Endothelial cell of umbilical vein (primary cell): ENCODE measurements at places on chromosomes 1 and 21.

- H3K27ac ChIP-seq, result no peak overlapping the region
- H3K4me1 ChIP-seq, result peaks cover 10% of the 10 kb centered on the region
- no peaks in the 10 kb centered on the region for H3K27me3 ChIP-seq
- no peaks in the 10 kb centered on the region for H3K36me3 ChIP-seq
These were observed 8.9 kb downstream of the KCNAB2 start for GRCh38 chr1:6054596-6054995.

GRCh38 chr1:6110326-6110725 lies 64.6 kb downstream of the KCNAB2 start:
- no peaks in the 10 kb centered on the region for H3K4me1 ChIP-seq
- no peak overlapping the region for H3K4me3 ChIP-seq
- no peak overlapping the region for H3K27ac ChIP-seq

DNA sequence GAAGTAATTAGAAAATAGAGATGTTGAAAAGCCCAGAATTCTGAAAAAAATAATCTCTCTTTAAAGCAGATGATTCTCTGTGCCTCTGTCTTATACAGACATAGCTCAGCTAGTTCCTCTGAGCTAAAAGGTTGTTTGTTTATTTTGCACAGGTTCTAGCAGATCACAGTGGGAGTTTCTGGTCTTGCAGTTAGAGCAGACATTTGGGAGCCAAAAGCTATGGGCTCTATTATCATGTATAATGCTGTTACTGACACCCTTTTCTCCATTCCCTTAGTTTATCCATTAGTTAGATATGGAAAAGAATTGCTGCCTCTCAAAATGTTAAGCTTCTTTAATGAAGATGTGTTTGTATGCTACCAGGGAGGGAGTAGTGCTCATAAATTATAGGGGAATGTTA lies 20.5 kb upstream of the CD55 start:
- DNase-seq, result no peak
- H3K4me1 ChIP-seq, result peaks cover 37% of the 10 kb centered on the region
- H3K4me3 ChIP-seq, result no peak overlapping the region
- H3K36me3 ChIP-seq, result no peaks in the 10 kb centered on the region

DNA sequence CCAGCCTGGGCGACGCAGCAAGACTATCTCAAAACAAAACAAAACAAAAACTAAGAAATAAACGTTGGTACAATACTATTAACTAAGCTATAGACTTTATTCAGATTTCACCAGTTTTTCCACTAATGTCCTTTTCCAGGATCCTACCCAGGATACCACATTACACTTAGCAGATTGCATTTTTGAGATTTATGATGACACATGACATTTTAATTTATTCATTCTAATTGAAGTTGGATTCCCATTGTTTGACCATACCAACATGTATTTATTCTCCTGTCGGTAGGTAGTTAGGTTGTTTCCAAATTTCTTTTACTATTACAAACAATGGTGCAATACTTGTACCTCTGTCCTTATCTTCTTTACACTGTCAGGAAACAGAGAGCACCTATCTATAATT lies 6.8 kb upstream of the KLF17 start:
- no peaks in the 10 kb centered on the region for H3K36me3 ChIP-seq
- DNase-seq, result no peak
- H3K4me1 ChIP-seq, result no peaks in the 10 kb centered on the region
- H3K27me3 ChIP-seq, result peaks cover 4% of the 10 kb centered on the region

DNA sequence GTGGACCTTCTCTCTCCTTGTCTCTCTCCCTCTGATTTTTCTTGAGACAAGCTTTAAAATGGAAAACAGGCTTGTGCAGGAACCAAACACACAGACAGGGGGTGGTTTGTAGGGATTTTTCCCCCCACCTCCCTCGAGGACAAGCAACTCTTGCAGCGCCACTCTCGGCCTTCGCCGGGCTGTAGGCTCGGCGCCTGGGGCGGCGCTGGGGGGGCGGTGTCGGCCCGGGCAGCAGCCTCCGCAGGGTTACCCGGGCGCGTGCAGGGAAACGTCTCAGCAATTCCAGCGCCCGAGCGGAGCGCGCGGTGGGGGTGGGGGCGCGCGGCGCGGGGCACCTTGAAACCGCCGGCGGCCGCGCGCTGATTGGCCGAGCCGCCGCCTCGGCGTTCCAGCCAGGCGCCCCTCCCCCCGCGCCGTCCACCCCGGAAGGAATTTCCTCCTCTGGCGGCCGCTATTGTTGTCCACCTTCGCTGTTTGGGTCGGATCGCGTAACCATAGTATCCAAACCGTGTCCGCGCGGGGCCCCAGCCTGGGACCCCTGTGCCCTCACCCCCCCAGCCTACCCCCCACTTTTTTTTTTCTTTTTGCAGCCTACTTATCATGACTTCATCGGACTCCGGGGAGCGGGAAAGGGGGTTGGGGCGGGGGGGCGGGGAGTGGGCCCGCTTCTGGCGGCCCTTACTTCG lies 59.8 kb upstream of the ACOT11 start:
- H3K36me3 ChIP-seq, result no peaks in the 10 kb centered on the region
- H3K27me3 ChIP-seq, result no peaks in the 10 kb centered on the region
- H3K4me3 ChIP-seq, result peak overlapping the region; percentile 41
- peak; percentile 87 for DNase-seq

DNA sequence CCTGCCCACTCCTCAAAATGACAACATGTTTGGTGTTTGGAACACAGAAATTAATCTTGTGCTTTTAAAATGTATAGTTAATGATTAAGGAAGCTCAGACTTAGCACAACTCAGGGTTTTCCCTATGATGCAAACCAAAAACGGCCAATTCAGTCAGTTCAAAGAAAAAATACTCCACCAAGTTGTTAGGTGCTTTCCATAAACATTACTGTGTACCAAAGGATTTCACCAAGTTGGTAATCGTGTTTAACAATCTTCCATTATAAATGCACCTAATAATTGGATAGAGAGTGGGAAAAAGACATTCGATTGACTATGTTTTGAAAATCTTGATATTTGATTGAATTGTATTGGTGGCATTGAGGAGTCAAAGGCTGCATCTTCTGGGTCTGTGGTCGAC lies 33.3 kb upstream of the DUSP10 start:
- H3K27me3 ChIP-seq, result no peaks in the 10 kb centered on the region
- H3K4me1 ChIP-seq, result peaks cover 5% of the 10 kb centered on the region
- H3K36me3 ChIP-seq, result no peaks in the 10 kb centered on the region
- no peak for DNase-seq
- H3K27ac ChIP-seq, result no peak overlapping the region

GRCh38 chr1:29221296-29221695 lies 9.4 kb downstream of the MECR start:
- no peak overlapping the region for H3K4me3 ChIP-seq
- DNase-seq, result no peak
- no peaks in the 10 kb centered on the region for H3K27me3 ChIP-seq
- no peaks in the 10 kb centered on the region for H3K36me3 ChIP-seq

DNA sequence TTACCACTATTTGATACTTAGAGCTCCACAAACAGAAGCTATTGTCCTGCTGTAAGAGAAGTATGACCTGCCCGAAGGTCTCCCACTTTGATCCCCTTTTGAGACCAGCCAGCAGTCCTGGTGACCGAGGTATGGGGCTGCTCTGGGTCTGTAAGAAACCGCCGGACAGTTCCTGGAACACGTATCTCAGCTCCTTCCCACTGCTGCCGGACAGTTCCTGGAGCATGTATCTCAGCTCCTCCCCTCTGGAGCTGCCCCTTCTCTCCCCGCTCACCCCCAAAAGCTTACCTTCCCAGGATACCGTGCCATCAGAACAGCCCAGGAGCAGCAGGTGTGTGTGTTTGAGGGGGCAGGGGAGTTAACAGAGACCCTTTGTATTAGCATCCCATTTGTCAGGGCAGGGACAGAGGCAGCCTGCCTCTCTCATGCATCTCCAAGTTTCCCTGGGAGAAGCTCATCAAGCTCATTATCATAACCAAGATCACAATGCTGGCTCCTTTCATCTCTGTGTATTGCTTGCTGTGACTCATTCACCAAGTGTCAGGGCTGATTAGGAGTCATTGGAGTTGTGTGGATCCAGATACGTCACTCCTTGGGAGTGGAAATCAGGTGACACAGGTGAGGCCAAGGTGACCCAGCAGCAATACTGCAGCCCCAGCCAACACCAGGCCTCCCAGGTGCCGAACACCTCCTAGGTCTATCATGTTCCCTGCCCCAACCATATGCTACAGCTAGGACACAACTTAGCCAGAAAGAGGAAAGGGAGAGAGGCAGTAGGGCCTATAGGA lies 25.3 kb downstream of the OPTC start:
- H3K36me3 ChIP-seq, result no peaks in the 10 kb centered on the region
- peaks cover 9% of the 10 kb centered on the region for H3K4me1 ChIP-seq
- no peak for DNase-seq
- H3K27ac ChIP-seq, result no peak overlapping the region
- H3K27me3 ChIP-seq, result no peaks in the 10 kb centered on the region

GRCh38 chr1:160925652-160926244 lies 28.9 kb downstream of the ITLN2 start:
- H3K27ac ChIP-seq, result no peak overlapping the region
- H3K4me1 ChIP-seq, result no peaks in the 10 kb centered on the region
- no peak overlapping the region for H3K4me3 ChIP-seq
- no peaks in the 10 kb centered on the region for H3K27me3 ChIP-seq

DNA sequence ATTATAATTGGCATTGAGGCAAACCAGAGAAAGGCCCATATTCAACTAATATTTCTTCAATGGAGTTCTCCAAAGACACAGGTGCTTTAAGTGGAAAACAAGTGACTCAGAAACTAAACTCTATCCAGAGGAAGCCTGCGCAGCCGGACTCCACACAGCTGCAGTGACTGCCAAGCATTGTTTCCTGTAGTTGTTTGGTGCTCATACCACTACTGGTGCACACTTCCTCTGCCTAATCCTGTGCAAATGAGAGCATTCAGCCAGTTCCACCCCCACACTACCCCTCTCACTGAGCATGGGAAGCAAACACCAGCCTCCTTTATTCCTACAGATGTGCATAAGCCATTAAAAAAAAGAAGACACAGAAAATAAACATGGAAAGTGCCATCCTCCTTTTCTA lies 102.9 kb downstream of the VAV3 start:
- H3K27me3 ChIP-seq, result no peaks in the 10 kb centered on the region
- H3K27ac ChIP-seq, result no peak overlapping the region
- no peaks in the 10 kb centered on the region for H3K36me3 ChIP-seq
- H3K4me1 ChIP-seq, result peaks cover 15% of the 10 kb centered on the region
